ENCODE measurements at places on chromosomes 7 and 10.

- DNase-seq = no peak
These were observed 174.4 kb downstream of the ST7 start for GRCh38 chr7:117127585-117128168.

DNA sequence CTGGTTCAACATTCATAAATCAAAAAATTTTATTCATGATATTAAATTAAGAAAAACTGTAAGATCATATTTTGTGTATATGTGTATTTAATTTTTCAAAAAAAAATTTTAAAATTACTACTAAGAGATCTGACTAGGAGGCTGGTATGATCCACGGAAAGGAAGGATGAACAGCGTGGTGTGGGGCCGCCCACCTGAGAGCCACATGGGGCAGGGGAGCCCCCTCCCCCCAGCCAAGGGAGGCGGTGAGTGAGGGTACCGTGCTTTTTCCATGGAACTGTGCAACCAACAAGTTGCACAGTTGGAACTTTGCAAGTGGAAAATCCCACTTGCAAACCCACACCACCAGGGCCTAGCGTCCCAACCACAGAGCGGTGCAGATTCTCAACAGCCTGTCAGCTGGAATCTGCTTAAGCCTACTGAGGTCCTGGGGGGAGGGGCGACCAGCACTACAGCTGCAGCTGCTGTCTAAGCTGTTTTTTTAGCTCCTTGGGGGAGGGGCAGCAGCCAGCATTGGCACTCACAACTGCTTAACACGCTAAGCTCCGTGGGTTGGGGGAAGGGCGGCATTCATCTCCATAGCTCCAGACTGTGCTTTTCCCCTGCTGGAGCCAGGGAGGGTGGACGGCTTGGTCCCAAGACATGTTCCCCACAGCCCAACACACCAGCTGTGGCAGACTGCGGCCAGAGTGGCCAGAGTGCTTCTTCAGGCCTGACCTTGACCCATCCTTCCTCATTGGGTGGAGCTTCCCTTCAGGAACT, 94.2 kb upstream of the IGFBP3 start:
- DNase-seq = no peak

DNA sequence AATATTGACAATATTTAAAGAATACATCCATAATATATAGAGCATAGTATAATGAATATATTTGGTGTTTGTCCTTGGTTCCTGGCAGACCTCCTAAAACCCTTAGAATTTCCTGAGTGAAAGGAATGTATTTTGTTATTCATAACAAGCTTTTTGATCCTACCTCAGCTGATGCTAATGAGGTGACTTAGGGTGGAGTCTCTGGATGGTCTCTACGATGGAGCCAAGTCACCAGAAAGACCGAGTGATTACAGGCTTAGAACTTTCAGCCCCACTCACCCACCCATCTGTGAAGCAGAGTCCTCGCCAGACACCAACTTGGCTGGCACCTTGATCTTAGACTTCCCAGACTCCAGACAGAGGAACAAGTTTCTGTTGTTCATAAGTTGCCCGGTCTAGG, 35.9 kb downstream of the UPF2 start:
- no peak for DNase-seq

- DNase-seq = no peak
These were observed 49.3 kb upstream of the IL6 start for GRCh38 chr7:22677680-22678079.

GRCh38 chr10:49740346-49741107, 21.6 kb downstream of the OGDHL start:
- no peak for DNase-seq

DNA sequence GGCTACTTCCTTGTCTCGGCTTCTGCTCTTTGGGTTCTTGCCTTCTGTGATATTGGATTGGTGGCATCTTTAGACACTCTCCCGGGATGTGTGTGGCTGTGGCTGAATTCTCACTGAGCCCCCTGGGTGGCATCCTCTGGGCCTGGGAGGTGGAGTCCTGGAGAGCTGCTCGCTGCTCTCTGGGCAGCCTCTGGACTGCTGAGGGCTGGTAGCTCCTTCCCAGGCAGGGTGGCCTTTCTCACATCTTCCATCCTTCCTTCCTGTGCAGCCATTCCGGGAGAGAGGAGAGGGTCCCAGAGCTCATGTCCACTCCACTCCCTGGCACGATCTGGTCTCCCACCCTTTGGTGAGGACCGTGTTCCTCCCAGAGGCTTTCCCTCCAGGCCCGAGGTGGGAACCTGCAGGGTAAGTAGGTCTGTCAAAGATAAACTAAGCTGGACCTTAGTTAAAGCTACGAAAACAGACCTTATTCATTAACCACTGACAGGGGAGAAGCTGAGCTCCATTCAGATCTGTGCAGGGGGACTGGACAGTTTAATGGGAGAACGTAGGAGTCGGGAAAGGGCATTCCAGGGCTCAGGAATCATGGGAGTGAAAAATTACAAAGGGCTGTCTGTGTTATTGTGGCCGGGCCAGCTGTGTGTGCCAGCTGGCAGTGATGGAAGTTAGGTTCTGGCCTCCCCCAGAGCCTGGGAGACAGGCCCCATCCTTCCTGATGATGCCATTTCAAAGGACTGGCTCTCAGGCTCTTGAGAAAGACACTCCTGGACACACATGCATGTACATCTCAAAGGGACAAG, 8.7 kb downstream of the ATP6V0E2 start:
- no peak for DNase-seq

- DNase-seq = no peak
These were observed 20.2 kb upstream of the INSIG1 start for GRCh38 chr7:155277385-155277994.

DNA sequence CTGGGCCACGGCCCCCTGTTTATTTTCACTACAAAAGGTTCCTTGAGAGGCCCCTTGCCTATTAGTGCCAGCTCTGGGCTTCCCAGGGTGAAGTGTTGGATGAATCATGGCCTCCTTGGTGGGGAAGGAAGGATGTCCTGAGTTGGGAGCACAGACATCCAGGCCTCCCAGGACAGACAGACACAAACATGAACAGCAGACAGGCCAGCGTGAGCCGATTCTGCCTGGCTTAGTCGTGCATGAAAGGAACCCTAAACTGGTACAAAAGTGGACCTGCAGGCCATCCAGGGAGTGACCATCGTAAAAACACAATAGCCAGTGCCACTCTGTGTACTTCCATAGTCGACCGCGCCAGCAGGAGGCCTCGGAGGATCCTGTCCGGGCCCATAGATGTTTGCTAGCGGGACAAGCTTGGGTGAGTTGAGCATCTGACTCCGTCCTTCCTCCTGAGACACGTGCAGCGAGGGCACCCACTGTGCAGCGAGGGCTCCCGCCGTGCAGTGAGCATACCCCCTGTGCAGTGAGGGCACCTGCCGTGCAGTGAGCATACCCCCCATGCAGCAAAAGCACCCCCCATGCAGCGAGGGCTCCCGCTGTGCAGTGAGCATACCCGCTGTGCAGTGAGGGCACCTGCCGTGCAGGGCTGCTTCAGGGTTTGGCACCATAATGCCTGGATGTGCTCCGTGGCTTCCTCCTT, 51.3 kb upstream of the PRKAR1B start:
- no peak for DNase-seq

DNA sequence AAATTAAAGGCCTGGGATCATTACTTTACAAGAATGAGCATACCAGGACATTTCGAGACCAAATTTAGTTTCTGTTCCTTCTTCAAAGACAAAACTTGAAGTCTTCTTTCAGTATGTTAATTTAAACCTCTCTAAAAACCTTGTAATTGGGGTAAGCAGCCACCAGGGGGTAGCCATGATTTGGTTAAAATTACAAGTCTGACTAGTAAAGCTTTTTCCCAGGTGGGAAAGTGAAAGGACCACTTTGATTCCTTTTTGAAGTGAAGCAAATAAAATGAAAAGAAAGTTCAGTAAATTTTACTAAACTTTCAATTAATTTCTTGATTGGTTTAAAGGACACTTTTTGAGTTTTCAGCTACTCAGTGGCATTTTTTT, 294.3 kb downstream of the BBS9 start:
- DNase-seq = no peak

GRCh38 chr10:63521416-63522276, 445 bp downstream of the REEP3 start:
- peak; percentile 48 for DNase-seq

DNA sequence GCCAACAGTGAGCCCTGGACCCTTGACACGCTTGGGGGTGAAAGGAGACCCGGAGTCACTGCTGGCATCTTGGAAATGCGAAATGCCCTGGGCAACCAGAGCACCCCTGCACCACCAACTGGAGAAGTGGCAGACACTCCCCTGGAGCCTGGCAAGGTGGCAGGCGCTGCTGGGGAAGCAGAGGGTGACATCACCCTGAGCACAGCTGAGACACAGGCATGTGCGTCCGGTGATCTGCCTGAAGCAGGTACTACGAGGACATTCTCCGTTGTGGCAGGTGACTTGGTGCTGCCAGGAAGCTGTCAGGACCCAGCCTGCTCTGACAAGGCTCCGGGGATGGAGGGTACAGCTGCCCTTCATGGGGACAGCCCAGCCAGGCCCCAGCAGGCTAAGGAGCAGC, 98.5 kb downstream of the TACC2 start:
- no peak for DNase-seq

GRCh38 chr7:150373049-150373801, 4.6 kb downstream of the REPIN1 start:
- no peak for DNase-seq

- no peak for DNase-seq
These were observed 194.4 kb downstream of the PLXNA4 start for GRCh38 chr7:132381742-132382472.

- no peak for DNase-seq
These were observed 957.2 kb downstream of the PCDH15 start for GRCh38 chr10:53843736-53844362.

- no peak for DNase-seq
These were observed 256.1 kb downstream of the INHBA start for GRCh38 chr7:41446606-41447449.

GRCh38 chr10:8504499-8504898, 450.0 kb downstream of the GATA3 start:
- no peak for DNase-seq

GRCh38 chr10:3400348-3400747, 227.8 kb upstream of the PITRM1 start:
- DNase-seq = no peak

DNA sequence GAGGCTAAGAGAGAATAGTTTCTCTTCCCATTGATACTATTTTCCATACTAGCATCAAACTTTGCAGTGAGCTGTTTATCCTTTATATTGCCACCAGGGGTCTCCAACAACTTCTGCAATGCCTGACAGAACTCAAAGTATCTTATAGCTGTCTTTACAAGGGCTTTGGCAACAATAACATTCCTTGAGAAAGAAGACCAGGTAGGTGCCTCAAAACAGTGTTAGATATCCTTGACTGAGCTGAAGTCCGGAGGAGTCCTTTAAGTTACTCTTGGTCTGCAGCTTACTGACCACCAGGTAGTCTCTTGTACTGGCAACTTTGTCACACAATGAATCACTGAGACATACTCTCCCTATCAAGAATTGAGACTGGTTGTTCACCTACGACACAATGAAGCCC, 30.0 kb upstream of the TES start:
- peak; percentile 15 for DNase-seq

DNA sequence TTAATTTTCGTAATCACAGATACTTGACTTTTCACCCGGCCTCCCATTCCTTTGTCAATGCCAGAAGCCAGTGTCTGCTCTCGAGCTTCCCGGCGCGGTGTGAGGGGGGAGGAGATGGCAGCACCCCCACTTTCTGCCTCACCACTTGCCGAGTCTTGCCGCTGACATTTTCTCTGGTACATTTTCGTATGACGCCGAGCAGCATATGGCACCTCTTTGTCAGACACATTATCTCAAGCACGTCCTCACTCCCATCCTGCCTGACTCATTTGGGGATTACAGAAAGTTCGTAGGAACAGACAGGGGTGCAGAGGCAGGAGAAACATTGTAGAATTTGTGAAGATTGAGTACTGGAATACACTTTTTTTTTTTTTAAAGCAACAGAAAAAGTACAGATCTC, 60.8 kb upstream of the SORCS3 start:
- DNase-seq = no peak

DNA sequence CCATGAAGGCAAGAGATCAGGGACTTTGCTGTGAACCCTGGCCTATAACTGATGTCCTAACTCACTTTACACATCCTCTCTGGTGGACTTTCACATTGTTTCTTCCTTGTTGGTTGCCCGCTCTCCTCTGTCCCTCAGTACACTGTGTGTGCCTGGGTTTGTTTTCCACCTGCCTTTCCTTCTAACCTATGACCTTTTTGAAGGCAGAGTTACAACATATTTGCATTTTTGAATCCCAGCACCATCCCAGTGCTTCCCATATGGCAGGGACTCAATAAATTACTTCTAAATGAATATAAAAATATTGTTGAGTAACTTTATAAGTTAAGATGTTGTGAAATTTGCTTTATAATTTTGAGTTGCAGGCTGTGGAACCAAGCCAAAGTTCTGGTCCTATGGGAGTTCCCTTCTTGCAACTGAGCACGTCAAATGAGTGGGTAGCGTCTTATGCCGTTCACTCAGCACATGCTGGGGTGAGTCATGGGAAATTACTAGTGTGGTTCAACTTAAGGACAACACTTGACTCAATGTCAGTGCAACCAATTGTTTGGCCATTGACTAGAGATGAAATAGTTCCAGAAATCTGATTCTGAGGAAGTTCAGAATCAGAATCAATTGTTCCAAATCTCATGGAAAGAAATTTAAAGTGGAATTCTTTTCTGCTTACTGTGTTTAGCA, 250.9 kb downstream of the TWIST1 start:
- no peak for DNase-seq

DNA sequence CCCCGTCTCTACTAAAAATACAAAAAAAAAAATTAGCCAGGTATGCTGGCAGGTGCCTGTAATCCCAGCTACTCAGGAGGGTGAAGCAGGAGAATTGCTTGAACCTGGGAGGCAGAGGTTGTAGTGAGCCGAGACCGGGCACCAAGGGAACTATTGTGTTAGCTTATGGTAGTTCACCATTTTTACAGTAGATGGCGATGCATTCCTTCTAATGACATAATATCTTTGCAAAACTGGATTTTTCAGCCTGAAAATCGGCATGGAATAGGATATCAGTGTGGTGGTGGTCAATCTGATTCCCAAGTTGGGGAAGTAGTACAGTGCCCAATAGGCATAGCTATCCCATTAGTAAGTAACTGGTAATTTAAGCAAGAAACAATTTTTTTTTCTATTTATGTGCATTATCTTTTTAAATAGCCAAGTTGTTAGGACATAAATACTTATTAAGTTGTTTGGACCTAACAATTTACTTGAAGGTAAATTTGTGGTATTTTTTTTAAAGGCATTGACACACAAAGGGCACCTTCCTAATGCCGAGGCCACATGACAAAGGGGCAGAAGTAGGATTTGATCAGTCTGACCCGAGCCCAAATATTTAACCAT, 17.6 kb upstream of the IMPDH1 start:
- DNase-seq = no peak

- no peak for DNase-seq
These were observed 132.4 kb upstream of the RHEB start for GRCh38 chr7:151652111-151652510.

DNA sequence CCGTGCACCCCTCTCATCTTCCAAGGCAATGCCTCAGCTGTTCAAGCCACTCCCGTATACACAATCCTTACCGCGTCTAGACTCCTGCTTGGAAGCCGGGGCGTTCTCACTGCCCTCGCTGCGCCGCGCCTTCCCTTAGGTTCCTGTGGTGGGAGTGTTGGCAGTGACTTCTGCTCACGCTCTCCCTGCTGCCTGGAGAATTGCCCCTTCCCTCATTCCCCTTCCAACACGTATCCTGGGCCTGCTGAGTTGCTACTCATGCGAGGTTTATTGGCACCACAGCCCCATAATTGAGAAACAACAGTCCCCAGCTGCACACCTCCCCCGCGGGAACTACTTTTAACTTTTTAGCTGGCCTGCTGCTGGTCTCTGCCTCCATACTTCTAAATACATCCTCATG, 31.9 kb downstream of the RBM17 start:
- DNase-seq = no peak

GRCh38 chr7:78014401-78014800, 215.8 kb downstream of the PHTF2 start:
- no peak for DNase-seq

GRCh38 chr7:101169838-101170551, 4.6 kb upstream of the VGF start:
- DNase-seq = no peak

Measured in CMK (cell line).